ENCODE measurements at places on chromosomes 5 and 9.

DNA sequence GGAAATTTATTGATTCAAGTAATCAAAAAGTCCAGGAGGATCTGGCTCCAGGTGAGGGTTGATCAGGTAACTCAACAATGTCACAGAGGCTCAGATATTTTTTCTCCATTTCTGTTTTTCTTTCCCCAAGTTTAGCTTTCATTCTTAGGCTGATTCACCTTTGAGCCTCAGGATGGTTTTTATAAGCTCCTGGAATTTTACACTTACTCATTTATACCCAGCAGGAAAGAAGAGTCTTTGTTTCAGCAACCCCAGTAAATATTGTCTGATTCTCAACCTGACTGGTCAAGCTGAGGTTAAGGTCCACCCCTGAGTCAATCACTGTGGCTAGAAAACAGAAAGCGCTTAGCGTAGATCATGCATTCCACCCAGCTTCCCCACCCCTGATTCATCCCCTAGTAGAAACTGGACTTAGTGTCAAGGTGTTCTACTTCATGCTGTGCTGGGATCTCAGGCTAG, 500.6 kb downstream of the KIF4B start:
- DNase-seq: no peak

DNA sequence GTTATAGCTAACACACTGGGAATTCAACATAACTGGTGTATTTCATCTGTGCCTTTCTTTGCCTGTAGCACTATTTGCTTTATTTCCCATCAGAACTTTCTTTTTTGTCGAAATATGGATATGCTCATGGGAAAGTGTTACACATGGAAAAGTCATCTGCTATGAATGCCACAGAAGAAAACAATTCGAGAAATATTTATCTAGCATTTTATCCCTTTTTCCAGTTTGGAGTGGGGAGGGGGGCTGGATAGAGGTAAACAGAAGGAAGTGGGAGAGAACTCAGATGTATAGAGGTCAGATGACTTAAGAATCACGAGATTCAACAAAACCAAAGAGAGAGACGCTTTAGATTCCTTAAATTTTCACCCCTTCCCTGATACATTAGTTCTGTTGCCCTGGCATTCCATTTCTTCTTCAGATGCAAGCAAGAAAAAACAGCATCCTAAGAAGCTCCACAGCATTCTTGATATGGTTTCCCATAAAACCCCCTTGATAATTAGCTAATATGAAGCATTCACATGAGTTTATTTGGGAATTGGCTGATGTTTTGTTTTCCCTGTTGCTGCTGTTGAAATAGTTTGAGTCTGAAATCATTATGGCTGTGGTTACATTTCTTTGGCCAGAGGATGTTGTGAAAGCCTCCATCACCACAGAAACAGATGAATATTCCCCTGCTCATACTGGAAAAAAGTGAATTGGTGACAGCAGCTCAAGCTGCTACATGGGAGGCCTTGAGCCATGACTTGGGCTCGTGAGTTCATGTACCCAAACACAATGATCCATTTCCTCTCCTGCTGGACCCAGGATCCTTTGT, 335.8 kb upstream of the DAB2 start:
- no peak for DNase-seq

DNA sequence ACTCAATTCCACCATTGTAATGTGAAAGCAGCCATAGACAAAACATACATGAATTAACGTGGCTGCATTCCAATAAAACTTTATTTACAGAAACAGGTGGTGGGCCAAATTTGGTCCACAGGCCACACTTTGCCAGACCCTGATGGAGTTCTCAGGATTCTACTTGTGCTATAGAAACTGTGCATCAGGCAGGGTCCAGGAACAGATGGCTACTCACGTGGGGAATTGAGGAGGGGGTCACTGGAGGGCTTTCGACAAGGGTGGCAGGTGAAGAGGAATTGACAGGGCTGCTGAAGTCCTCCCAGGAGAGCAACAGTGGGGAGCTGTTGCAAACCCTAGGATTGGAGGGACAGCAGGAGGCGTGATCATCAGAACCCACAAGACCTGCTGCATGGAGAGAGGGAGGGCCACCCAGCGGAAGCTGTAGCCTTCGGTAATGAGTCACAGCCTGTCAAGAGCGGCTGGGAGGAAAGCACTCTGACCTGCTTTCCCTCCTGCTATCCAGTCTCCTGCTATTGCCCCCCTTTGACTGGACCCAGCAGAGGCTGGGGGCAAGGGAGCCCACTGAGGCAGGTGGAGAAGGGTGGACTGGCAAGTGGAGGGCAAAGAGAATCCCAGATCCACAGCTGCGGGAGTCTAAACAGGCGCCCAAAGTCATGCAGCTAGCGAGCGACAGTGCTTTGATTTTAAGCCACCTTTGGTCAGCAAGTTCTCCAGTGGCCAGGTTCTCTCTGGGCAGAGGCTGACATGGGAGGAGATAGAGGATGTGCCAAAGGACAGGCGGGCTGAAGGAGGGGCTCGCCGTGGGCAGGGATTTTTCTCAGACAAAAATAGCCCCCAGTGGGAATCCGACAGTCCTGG, 138.3 kb upstream of the SMIM23 start:
- no peak for DNase-seq

- DNase-seq: no peak
Observed at GRCh38 chr5:78486218-78486617, 125.8 kb downstream of the SCAMP1 start.

GRCh38 chr5:1255081-1255561, 29.9 kb downstream of the SLC6A18 start:
- DNase-seq: no peak

GRCh38 chr5:21802869-21803490, 1050.2 kb downstream of the CDH12 start:
- DNase-seq: peak; percentile 85

DNA sequence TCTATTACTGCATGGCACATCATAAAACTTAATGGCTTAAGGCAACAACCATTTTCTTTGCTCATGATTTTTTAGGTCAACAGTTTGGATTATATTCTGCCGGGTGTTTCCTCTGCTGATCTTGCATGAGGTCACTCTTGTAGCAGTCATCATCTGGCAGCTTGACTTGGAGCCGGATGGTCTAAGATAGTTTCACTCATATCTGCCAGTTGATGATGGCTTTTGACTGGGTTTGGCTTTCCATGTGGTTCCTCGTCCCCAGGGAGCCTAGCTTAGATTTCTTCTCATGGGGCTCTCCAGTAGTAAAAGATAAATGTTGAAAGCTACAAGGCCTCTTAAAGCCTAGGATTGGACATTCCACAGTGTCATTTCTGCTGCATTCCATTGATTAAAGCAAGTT, 27.4 kb downstream of the LNPEP start:
- DNase-seq: no peak
